ENCODE measurements at places on chromosomes 4 and X. TPM values are rescaled to one million over a fixed set of nuclear protein-coding genes. Genes with fewer than 3 reads are reported as not detected.

The GASK1B gene
- total RNA-seq = 96.7 TPM

The SYN1 gene
- 0.36 TPM for total RNA-seq

The PCDH10 gene
- total RNA-seq = 85.6 TPM

The XAGE2 gene
- not detected for total RNA-seq

The BMX gene
- total RNA-seq = 0.33 TPM

The MAGEB18 gene
- not detected for total RNA-seq

The DMD gene
- 33.7 TPM for total RNA-seq

The RBMXL3 gene
- not detected for total RNA-seq

The TRIM60 gene
- not detected for total RNA-seq

The CXCL5 gene
- total RNA-seq = 1.7 TPM

The H2BW2 gene
- total RNA-seq = not detected

The JCHAIN gene
- 0.13 TPM for total RNA-seq

The PRR32 gene
- total RNA-seq = not detected

The ALAS2 gene
- not detected for total RNA-seq

The SMIM10L2A gene
- 0.79 TPM for total RNA-seq

The DCX gene
- total RNA-seq = not detected

The GYPE gene
- total RNA-seq = 2.1 TPM

The SPINK2 gene
- total RNA-seq = not detected

The RRAGB gene
- total RNA-seq = 39.7 TPM

The RP2 gene
- 14.2 TPM for total RNA-seq

The WDR17 gene
- total RNA-seq = 0.76 TPM

The MAGEC1 gene
- not detected for total RNA-seq

The MAP7D2 gene
- total RNA-seq = 0.07 TPM

The PSAPL1 gene
- total RNA-seq = not detected

The AADAT gene
- total RNA-seq = 2.8 TPM

The AFP gene
- 1.1 TPM for total RNA-seq

The USP11 gene
- 60.1 TPM for total RNA-seq

The GK gene
- 10.2 TPM for total RNA-seq

The ABLIM2 gene
- total RNA-seq = 2.7 TPM

Data from smooth muscle cell of the pulmonary artery (primary cell).